Stimulated activated naive CD4-positive, alpha-beta T cell (primary cell): ENCODE measurements at places on chromosomes 16 and 17.
A peak's percentile ranks its signal among the peaks of the same experiment; 100 is the strongest.

GRCh38 chr16:57773655-57774295, 28.5 kb downstream of the KIFC3 start:
- no peak for DNase-seq

DNA sequence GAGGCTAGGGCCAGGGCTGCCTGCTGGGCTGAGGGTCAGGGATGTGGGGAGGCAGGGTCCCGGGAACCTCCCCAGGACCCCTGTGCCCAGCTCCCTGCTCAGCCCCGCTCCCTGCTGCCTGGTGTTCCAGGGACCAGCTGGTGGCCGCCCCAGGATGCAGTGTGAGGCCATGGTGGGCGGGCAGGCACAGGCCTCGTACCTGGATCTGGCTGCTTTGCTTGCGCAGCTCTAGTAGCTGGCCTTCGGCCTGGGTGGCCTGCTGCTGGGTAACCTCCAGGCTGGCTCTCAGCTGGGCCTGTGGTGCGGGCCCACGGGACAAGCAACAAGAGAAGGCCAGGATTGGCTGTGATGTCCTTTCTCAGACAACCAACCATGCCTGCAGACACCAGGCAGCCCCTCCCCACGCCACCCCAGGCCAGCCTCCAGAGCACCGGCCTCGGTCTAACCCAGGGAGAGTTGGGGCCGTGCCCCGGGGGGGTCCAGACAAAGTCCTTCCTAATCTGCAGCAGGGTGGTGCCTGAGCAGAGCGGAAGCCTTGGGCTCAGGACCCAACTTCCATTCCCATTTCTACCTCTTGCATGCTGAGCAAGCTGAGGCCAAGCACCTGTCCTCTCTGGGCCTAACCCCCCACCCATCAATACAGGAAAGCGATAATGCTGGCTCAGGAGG, 4.1 kb downstream of the TRIM65 start:
- DNase-seq = no peak

- no peak for DNase-seq
These were observed 99.4 kb upstream of the CACNG3 start for GRCh38 chr16:24156777-24157176.

GRCh38 chr17:51475730-51476129, 215.4 kb downstream of the UTP18 start:
- DNase-seq = no peak

DNA sequence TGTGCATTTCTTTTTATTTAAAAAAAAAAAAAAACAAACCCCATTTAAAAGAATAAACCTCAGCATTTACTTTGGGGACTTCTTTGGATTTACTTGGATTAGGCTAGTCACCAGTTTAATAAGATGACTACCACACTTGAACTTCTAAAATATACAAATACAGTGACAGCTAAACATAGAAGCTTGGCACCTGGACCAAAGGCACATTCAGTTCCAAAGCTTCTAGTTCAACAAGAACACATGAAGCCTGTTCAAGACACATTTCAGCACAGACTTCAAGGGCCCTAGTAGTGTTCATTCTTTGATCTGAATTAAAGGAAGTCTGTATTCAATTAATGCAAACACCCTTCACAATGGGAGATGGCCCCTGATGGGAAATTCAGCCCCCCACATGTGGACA, 11.6 kb upstream of the ROGDI start:
- DNase-seq = no peak

DNA sequence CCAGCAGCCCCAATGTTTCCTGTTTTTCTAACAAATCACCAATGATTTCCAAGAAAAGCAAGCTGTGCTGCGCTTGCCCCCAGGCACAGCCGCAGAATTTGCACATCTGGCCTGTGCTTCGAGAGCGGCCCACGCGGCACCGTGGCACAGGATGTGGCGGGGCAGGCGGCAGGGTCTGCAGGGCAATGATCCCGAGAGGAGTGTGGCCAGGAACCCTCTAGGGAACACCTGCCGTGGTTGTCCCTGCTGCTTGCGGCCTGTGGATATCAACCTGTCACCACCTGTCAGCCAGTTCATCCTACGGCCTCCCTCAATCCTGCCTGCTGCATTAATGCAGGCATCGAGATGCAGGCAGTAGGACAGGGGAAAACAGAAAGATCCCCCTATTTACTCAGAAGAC, 24.0 kb downstream of the PIK3R5 start:
- DNase-seq = peak; percentile 75

- no peak for DNase-seq
These were observed at the start of gene HSPB9 for GRCh38 chr17:42122371-42123303. Gene HSPB9 (plus strand): TSS chr17:42122804. CDS start chr17:42122851, 47 bp downstream.

DNA sequence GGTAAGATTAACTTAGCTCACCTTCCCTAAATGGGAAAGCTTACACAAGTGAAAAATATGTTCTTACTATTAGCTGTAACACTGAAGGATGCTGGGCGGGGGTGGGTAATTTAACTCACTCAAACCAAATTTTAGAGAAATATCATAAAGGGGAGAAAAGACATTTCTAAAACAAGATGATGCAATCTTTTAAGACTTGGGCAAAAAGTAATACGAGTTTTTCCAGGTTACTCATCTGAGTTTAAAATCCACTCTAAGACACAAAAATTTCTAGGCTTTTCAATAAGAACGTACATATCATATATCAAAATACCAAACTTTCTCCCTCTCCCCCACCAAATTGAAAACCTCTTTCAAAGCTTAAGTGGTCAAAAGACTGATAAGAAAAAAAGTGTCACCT, 228.8 kb downstream of the CEP112 start:
- DNase-seq = no peak

GRCh38 chr16:88289561-88289960, 93.2 kb upstream of the ZNF469 start:
- no peak for DNase-seq

DNA sequence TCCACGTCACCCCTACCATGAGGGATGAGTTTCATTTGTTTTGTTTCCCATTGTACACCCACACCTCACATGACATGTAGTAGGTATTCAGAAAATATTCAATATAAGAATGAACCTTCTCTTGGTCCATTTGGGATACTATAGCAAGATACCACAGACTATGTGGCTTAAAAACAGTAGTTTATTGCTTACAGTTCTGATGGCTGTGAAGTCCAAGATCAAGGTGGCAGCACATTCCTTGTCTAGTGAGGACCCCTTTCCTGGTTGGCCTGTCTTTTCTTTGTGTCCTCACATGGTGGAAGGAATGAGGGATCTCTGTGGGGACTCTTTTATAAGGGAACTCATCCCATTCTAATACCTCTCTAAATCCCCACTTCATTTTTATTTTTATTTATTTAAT, 36.2 kb upstream of the CRYM start:
- DNase-seq = no peak

GRCh38 chr17:44614862-44615261, 41.4 kb upstream of the MEIOC start:
- DNase-seq = no peak

GRCh38 chr16:65181071-65181561, 59.3 kb upstream of the CDH11 start:
- no peak for DNase-seq

DNA sequence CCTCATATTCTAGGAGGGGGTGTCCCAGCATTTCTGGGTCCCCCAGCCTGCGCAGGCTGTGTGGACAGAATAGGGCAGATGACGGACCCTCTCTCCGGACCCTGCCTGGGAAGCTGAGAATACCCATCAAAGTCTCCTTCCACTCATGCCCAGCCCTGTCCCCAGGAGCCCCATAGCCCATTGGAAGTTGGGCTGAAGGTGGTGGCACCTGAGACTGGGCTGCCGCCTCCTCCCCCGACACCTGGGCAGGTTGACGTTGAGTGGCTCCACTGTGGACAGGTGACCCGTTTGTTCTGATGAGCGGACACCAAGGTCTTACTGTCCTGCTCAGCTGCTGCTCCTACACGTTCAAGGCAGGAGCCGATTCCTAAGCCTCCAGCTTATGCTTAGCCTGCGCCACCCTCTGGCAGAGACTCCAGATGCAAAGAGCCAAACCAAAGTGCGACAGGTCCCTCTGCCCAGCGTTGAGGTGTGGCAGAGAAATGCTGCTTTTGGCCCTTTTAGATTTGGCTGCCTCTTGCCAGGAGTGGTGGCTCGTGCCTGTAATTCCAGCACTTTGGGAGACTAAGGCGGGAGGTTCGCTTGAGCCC, 11.6 kb downstream of the STH start:
- DNase-seq = no peak

GRCh38 chr17:50955667-50956120, 89.5 kb upstream of the TOB1 start:
- no peak for DNase-seq

DNA sequence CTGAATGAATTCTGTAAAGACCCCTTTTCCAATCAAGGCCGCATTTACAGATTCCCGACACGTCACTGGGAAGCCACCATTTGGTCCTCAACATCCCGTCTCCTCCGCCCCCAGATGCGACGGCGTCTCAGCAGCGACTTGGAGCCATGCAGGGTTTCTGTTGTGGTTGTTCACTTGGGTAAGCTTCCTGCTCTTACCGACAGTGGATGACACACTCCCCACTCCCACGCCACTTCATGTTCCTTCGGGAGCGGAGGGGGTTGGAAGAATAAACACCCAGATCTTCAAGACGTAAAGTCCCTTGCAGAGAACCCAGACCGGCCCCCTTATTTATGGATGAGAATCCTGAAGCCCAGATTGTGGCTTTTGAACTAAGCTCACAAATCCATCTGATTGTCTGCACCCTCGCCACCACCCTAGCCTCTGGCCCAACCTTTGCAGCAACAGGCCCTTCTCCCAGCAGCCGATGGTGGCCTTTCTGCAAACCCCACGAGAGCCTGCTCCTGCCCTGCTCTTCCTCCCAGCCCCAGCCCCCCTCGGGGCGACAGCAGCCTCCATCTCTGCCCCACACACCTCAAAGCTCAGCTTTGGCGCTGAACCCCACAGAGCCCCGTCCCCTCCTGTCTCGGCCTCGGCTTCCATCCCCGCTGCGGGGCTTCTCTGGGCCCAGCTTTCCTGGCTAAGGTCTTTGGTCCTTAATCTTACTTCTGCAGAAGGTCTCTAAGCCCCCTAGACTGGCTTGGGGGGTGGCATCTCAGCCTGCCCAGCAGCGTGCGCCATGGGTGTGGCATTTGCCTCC, 19.0 kb upstream of the OSGIN1 start:
- no peak for DNase-seq

DNA sequence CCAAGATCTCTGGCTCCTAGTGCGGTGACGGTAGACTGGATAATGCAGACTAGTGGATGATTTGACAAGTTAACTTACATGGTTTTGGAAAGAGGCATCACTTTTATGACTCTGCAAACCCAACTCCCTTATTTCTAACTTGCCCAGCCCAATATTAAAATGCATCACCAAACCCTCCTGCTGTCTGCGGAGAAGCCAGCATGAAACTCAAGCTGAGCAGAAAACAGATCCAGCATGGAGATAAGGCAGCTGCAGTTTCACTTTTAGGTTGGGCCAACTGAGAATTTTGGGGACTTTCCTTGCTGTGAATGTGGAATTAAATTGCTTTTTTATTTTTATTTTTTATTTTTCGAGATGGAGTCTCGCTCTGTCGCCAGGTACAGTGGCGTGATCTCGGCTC, 27.8 kb downstream of the CDH1 start:
- no peak for DNase-seq

GRCh38 chr16:13997933-13998332, 73.2 kb upstream of the MRTFB start:
- DNase-seq = no peak

DNA sequence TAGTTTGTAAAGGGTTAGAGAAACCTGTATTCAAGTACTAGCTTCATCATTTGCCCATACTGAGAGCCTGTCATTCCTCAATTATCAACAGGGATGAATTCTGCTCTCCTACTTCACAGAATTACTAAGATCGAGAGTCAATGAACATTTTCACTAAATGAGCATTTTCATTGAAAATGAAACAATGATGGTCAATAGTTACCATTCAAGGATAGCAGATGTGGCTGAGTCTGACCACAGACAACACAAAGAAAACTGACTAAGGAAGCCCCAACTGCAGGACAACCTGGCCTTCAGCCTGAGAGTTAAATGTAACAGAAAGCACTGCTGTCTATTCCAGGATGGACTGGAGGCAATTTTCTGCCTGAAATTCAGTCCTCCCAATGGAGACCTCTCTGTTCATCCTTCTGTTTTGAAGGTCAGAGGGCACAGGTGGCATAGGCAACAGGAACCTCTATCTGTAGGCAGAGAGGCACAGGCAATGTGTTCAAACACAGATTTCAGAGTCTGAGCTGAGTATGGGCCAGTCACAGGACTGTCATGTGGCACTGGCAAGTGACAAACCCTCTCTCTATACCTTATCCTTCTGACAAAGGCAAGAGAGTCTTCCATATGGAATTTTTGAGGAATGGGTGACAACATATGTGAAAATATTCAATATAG, 19.5 kb downstream of the TRAF4 start:
- DNase-seq = no peak

DNA sequence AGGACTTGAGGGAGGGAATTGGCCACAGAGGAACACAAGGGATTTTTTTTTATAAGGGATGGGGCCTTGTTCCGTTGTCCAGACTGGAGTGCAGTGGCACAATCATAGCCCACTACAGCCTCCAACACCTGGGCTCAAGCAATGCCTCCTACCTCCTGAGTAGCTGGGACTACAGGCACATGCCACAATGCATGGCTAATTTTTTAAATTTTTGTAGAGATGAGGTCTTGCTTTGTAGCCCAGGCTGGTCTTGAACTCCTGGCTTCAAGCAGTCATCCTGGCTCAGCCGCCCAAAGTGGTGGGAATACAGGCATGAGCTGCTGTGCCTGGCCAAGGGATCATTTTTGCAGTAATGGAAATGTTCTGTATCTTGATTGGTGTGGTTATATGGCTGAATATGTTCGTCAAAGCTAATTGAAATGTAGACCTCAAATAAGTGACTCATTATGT, 56.9 kb downstream of the VMP1 start:
- DNase-seq = no peak

GRCh38 chr17:50128441-50129352, 1.3 kb downstream of the SAMD14 start:
- DNase-seq = peak; percentile 12

DNA sequence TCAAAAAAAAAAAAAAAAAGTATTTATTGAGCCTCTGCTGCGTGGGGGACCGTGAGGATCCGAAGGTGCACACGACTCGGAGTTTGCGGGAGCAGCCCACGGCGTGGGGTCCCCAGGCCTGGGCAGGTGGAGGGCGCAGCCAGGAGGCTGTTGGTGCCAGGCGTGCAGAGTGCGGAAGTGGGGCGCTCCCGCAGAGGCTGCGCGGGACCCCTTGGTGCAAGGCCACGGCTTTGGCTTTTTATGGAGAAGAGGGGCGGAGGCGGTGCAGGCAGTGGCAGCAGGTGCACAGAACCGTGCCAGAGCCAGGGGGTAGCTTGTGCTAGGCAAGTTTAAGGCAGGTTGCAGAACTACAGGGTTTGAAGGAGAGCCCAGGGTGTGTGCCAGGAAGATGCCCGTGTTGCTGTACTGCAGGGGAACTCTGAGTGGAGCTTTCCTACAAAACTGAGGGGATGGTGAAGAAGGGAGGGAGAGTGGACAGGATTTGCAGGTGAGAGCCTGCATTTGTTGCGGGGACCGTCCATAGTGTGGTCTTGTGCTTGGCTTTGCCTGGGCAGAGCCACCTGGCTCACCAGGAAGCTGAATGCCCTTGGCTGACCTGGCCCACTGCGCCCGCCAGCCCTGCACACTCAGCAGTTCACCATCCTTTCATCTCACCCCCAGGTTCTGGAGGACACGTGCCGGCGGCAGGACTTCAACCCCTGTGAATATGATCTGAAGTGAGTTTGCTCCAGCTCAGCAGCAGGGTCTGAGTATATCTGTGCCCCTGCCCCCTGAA, 1.3 kb downstream of the ASPSCR1 start:
- DNase-seq = no peak

GRCh38 chr17:78360371-78361224, 721 bp upstream of the SOCS3 start:
- DNase-seq = peak; percentile 65
